ENCODE measurements at places on chromosomes 6 and 20. TPM values are rescaled to one million over a fixed set of nuclear protein-coding genes. Genes with fewer than 3 reads are reported as not detected.

CLPSL1 gene
- total RNA-seq, result not detected

TFAP2B gene
- total RNA-seq, result not detected

HEY2 gene
- 0.03 TPM for total RNA-seq

CD40 gene
- total RNA-seq, result 4.4 TPM

STX11 gene
- total RNA-seq, result 2.7 TPM

CNPY3 gene
- 36.8 TPM for total RNA-seq

ERVFRD-1 gene
- not detected for total RNA-seq

NR2E1 gene
- 0.05 TPM for total RNA-seq

OR2B6 gene
- total RNA-seq, result not detected

TSBP1 gene
- total RNA-seq, result not detected

NHLRC1 gene
- total RNA-seq, result 1.5 TPM

BNIP5 gene
- total RNA-seq, result 0.02 TPM

PRL gene
- total RNA-seq, result not detected

C6orf132 gene
- 3.7 TPM for total RNA-seq

PPP1R14C gene
- total RNA-seq, result 3.5 TPM

CRYBG1 gene
- total RNA-seq, result 0.56 TPM
